Left lung (tissue), 14 donors: ENCODE measurements at places on chromosomes 16 and 17.
A peak's percentile ranks its signal among the peaks of the same experiment; 100 is the strongest.

GRCh38 chr17:34412965-34413441, 50.0 kb upstream of the CCL1 start:
- no peak for DNase-seq

- no peak for DNase-seq
Measured at GRCh38 chr16:3957344-3957980, 76.9 kb upstream of the CREBBP start.

DNA sequence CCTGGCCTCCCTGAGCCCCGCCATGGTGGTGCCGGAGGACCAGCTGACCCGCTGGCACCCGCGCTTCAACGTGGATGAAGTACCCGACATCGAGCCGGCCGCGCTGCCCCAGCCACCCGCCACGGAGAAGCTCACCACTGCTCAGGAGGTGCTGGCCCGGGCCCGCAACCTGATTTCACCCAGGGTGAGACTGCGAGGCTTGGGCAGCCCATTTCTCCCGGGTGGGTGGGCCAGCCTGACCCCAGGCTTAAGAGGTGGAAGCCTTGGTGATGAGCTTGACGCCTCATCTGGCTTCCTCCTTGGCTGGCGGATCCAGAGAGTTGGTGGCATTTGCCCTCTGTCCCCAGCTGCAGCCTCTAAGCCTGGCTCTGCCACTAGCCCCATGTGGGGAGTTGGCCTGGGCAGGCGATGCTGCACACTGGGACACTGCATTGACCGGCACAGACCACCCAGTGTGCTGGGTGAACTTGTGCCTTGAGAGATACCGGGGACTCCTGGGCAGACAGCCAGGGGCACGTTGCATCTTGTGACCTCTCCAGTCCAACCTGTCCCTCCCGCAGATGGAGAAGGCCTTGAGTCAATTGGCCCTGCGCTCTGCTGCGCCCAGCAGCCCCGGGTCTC, 3.0 kb downstream of the CDT1 start:
- DNase-seq, result no peak

DNA sequence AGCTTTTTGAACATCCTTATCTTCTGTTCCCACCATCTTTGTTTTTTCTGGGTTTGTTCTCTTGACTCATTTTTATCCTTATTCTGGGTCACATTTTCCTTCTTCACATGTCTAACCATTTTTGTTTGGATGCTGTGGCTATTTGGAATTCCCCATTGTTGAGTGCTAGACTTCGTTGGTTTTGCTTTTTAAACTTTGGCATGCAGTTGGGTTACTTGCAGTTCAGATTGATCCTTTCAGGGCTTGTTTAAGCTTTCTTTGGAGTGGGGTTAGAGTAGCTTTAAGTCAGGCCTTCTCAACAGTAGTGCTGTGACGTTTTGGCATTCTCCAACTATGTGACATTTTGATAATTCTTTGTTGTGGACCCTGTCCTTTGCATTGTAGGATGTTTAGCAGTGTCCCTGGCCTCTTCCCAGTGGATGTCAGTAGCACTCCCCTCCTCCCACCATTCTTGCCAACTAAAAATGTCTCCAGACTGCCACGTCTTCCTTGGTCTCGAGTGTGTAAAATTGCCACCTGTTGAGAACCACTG, 21.1 kb downstream of the PRMT7 start:
- no peak for DNase-seq

DNA sequence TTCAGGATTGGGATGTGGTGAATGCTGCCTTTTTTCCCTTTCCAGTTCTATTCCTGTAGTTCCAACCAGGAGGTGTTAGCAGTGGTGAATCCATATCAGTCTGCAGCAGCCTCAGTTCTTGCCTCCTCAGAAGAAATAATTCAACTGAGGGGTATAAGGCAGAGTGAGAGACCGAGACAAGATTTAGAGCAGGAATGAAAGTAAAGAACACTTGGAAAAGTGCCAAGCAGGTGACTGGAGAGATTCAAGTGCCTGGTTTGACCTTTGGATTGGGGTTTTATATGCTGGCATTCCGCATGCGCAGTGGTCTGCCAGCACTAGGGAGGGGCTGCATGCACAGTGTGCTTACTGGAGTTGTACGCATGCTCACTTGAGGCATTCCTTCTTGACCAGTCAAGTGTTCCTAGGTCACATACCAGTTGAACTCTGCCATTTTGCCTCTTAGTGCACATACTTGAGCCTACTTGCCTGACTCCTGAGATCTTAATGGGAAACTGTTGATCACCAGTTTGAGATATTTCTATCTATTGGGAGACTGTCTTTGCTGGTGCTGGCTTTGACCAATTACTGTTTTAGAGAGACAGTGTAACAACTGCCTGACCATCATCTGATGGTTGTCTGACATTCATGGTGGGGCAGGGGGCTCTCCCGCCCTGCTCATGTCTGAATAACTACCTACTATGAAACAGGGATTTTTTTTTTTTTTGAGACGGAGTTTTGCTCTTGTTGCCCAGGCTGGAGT, 680 bp upstream of the CCL15 start:
- no peak for DNase-seq

- no peak for DNase-seq
Measured at GRCh38 chr17:48489781-48490180, 41.0 kb downstream of the HOXB1 start.

- DNase-seq, result no peak
Measured at GRCh38 chr17:2889256-2889655, 93.0 kb downstream of the RAP1GAP2 start.

GRCh38 chr17:31726980-31727427, 132.0 kb downstream of the COPRS start:
- no peak for DNase-seq

GRCh38 chr17:70138291-70138865, 31.0 kb upstream of the KCNJ2 start:
- no peak for DNase-seq

DNA sequence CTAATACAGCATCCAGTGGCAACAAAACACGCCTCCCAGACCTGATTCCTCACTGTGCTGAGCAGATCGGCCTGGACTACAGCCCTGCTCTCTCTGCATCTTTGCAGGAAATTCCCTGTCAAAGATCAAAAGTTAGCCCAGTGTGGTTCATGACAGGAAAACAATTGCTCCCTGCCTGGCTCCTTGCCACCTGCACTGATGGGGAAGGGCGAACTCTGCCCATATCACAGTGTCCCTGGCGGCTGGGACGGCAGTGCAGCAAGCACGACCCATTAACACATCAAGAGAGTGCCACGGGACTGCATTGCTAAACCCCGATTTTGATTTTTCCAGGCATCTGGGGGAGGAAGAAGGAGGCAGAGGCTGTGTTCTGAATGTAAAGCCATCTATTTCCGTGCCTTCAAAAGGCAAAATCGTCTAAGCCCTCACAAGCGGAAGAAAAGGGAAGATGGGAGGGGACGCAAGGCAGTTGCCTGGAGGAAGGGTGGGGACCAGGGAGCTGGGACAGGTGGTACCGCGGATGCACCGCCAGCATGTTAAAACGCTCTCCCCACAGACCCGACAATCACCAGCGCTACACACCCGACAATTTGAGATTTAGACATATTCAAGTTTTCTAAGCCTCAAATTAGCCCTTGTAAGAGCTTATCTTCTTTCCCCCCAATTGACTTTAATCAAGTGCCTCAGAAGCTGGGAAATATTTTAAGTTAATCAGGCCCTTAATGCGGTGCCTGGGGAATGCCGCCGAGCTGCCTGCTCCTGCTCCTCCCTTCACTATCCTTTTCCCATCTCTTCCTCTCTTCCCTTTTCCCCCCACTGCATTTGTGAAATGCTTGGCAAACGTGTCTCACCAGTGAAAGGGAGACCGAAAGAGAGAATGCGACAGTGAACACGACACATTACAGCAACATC, 238.8 kb upstream of the CDH5 start:
- DNase-seq, result no peak

DNA sequence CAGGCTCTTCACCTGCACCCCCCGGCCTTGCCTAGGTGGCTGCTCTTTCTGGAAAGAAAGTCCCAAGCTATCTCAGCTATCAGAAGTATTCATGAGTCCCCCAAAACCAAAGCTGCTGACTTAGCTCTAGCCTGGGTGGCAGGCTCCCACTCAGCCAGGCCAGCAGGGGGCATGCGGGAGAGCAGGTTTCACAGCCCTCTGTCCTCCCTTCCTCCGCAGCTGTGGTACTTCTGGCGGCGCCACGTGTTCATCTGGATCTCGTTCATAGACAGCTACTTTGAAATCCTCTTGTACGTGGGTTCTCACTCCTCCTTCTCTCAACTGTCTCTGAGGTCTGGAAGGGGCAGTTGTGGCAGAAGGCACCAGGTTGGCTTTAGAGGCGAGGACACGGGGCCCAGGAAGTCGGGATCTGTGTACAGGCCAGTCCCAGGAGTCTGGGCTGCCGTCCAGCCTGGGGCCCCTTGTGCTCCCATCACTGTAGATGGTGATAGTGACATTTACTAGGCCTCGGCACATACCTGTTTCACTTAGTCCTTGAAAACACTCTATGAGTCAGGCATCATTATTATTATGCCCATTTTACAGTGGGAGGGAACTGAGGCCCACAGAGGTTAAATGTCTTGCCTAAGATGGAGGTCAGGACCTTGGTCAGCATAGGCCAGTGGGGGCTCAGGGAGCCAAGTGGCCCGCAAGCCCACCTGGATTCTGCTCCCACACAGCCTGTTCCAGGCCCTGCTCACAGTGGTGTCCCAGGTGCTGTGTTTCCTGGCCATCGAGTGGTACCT, 12.9 kb downstream of the TRPV2 start:
- DNase-seq, result peak; percentile 74

- DNase-seq, result no peak
Measured at GRCh38 chr17:36861531-36861930, 75.7 kb upstream of the LHX1 start.

DNA sequence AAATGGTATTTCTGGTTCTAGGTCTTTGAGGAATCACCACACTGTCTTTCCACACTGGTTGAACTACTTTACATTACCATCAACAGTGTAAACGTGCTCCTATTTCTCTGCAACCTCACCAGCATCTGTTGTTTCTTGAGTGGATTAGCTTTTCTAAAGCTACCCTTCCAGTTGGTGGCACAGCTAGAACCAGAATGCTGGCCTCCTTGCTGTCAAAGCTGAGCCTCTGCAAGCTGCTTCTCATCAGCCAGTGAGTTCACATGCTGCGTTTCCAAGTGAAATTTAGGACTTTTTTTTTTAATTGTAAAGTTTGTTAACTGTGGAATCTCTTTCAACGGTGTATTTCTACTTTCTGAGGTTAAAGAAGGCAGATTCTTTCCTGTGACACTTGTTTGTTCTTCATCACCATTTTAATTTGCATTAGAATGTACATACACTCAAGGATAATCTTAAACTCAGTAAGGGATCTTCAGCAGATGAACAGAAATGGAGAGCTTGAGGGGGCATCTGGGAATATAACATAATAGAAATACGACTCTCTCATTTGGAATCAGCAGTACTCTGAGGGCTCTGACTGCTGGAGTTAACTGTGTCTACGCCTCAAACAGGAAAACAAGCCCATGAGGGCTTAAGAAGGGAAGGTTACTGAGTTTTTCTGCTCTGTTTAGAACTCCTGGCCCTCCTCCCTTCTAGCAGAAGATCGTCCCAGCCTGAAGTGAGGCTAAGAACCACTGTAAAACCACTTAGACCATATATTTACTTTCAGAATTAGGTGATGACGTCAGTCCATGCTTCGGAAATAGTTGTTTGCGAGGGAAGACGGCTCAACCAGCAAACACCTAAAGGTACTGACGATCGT, 148.4 kb upstream of the FAM20A start:
- DNase-seq, result no peak

GRCh38 chr17:73910206-73910605, 266.0 kb upstream of the SDK2 start:
- DNase-seq, result no peak

DNA sequence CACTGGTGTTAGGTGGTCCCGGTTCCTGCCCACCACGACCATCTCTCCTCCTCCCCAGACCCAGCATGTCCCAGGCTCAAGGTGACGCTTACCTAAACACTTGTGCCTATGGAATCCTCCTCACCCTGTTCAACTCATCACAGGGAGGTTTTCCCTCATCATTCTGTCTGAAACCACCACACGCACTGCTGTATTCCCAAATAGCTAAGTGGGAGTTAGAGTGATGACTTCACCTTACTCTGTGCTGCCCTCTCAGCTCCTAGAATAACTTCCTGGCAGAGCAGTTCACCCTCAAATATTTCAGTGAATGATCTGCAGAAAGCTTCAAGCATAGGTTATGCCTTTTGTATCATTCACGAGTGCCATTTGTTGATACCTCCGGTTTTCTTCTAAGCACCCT, 216.5 kb downstream of the CPPED1 start:
- DNase-seq, result no peak

- no peak for DNase-seq
Measured at GRCh38 chr16:19879241-19879792, 5.3 kb downstream of the GPRC5B start.

DNA sequence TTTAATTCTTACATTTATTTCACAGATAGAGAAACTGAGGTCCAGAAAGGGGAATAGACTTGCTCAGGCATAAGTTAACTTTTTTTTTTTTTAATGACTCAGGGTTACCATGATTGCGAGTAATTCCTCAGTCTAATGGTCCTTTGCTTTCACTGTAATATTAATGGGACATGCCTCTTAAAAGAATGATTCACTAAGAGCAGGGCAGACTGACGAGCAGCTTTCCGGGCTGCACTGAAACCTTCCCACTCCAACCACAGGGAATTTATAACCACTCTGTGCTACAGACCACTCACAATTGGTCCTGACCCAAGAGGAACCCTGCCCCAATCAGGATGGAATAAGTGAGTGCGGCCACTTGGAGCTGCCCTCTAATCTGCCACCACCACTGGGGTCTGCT, 5.7 kb downstream of the HOXB2 start:
- DNase-seq, result no peak

GRCh38 chr17:14303343-14304221, 2.7 kb downstream of the HS3ST3B1 start:
- DNase-seq, result no peak

DNA sequence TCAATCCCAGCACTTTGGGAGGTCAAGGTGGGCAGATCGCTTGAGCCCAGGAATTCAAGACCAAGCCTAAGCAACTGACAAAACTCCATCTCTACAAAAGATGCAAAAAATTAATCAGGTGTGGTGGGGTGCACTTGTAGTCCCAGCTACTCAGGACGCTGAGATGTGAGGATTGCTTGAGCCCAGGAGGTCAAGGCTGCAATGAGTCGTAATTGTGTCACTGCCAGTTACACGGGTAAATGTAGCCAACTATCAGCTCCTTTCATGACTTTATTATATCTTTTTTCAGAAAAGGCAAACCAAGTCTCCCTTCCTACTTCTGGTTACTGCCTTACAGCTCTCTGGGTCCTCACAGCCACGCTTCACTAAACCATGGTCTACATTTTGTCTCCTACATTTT, 4.0 kb downstream of the SDF2 start:
- DNase-seq, result no peak
